DMS 273 treated with DMSO at 0.1 percent for 48 hours (cell line): ENCODE measurements at places on chromosomes 6 and 20.

DNA sequence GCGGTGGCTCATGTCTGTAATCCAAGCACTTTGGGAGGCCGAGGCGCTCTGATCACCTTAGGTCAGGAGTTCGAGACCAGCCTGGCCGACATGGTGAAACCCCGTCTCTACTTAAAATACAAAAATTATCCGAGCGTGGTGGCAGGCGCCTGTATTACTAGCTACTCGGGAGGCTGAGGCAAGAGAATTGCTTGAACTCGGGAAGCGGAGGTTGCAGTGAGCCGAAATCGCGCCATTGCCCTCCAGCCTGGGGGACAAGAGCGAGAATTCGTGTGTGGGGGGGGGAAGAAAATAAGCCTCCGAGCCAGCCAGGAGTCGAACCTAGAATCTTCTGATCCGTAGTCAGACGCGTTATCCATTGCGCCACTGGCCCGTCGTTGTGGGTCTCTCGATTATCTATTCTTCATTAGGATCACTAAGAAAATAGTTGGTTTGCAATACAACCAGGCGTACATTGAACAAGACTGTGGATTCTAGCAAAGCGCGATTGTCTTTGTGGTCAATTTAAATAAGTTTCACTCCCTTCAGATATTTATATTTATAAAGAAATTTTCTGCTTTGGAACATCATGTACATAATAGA is 33.9 kb upstream of the PRSS16 start:
- DNase-seq = peak; percentile 45

DNA sequence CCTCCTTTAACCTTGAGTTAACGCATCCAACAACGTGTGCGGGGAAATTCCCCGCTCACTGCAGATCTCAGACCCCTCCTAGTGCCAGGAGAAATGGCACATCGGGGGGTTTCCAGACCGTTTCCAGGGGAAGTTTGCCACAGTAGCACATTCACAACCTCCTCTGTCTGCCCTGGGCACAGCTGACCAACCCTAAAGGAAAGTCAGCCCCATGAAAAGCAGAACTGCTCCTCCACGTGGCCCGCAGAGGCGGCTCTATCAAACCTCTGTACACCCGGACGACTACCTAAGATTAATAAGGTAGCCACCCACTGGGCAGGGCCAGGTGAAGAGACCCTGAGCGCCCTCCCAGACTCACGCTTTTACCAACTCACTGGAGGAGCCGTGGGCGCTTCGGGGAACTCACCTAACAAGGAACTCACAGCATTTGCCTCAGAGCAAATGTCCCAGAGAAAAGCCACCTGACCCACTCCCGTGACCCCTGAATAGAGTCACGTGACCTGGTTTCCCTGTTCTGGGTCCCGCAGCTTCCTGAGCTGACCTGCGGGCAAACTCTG is 93.1 kb downstream of the PRND start:
- no peak for DNase-seq

- DNase-seq = no peak
These were observed 85.0 kb downstream of the LIN28B start for GRCh38 chr6:105041880-105042279.

DNA sequence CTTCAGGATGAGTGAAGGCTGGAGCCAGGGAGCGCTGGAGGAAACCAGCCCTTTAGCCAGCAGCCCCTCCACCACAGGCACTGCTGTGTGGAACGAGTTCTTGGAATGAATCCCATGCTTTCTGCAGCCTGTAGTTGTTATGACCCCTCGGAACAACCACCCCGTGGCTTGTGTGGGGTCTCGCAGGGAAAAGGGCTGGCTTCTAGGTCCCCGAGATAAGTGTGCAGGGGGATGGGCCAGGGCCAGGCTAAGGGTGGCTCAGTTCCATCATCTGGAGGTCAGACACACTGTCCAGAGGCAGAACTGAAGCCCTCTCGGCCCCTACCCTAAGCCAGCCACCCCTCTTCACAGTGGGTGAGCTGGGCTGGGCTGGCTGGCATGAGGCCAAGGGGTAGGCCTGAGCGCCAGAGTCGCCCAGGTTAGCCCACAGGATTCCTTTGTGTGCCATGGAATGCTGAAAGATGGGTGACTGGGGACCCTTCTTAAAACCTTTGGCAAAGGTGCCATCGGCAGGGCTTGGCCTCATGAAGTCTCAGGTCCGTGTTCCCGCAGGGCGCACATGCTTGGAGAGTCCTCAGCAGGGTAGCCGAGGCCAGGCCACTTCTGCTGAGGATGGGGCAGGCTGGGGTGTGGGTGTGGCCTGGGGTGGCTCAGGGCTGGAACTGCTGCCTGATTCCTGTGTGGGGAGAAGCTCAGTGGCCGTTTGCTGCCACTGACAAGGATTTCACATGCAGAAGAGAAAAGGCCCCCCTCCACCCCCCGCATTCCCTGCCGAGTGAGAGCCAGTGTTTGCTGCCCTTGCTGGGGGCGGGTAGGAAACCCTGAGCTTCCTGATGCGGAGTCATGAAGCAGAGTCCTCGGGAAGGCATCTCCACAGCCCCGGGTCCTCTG is 24.6 kb downstream of the SPATA2 start:
- DNase-seq = no peak

- DNase-seq = no peak
These were observed 21.1 kb downstream of the FOXC1 start for GRCh38 chr6:1630771-1631217.

GRCh38 chr6:110748453-110748852 is 66.8 kb downstream of the CDK19 start:
- DNase-seq = peak; percentile 29

DNA sequence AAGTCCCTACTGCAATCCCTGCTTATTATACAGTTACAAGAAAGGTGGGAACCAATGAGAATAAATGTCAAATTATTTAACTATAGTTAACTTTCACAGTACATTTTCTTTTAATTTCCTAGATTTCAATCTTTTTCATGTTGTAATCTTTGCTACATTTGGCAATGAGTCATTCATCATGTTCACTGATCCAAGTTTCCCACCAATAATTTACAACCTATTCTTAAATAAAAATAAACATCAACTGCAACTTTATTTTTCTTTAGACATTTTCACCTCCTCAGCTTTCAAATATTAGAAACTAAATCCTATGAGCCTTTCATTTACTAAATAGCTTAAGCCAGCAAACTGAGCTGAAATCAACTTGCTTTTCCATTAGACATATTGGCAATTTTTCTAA is 541.3 kb upstream of the BTBD3 start:
- no peak for DNase-seq

- no peak for DNase-seq
These were observed 38.4 kb downstream of the THBS2 start for GRCh38 chr6:169215201-169215681.

DNA sequence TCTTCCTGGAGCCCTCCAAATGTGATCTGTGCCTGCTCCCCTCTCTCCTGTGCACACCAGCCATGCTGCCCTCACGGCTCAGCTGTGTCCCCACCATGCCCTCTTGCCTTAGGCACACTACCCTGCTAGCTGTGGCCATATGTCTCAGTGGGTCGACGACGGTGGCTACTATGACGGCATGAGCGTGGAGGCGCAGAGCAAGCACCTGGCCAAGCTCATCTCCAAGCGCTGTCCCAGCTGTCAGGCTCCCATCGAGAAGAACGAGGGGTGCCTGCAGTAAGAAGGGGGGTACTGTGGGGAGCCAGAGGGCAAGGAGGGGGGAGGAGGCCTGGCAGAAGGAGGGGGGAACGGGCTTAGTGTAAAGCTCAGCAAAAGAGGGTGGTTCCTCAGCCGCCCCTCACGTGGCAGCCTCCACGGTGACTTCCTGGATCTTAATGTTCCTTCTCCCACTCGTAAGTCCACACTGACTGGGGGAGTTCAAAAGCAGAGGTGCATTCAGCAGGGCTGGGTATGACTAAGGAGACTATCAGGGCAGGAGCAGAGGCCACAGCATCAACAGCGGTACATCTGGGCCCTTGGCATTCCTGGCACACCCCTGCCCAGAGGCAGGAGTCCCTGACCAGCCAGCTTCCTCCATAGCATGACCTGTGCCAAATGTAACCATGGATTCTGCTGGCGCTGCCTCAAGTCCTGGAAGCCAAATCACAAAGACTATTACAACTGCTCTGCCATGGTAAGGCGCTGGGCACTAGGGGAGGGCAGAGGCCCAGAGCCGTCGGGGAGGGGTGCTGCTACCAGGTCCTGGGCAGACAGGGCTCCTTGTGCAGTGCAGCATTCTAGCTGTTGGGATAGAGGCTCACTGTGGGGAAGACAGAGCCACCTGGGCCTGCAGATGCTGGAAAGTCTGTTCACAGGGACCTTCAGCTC is 8.0 kb downstream of the DNPH1 start:
- no peak for DNase-seq

DNA sequence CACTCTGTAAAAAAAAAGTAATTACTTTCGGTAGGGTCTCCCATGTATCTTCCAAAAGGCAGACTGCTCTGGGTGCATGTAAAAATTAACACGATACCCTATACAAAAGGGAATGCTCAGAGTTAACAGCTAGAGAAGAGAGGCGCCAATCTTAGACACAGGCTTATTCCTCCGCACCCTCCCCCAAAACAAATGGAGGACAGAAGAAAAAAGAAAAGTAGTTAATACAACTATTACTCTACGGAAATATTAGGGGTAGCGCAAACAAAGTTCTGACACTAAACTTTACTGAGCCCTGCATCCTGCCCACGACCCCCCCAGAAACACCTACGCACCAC is 331 bp upstream of the UFL1 start:
- no peak for DNase-seq

GRCh38 chr6:168137024-168137423 is 58.0 kb upstream of the FRMD1 start:
- DNase-seq = no peak
